ENCODE measurements at places on chromosomes 16 and 17.

- DNase-seq = peak; percentile 96
Observed at GRCh38 chr16:89395150-89396142, 94.9 kb downstream of the ANKRD11 start.

DNA sequence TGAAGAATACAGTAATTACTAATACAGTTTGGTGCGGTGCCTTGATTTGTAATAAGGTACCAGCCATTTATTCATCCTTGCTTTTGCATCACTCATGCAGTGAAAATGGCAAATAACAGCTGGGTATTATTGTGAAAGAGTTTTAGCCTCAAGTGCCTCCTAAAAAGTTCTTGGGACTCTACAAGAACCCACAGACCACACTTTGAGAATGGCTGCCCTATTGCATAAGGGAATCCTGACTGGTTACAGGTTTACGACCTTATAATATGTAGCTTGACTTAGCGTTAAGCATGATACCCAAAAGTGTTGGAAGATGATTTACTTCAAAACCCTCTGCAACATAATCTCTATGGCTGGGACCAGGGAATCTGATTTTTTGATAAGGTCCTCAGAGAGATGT, 4.2 kb downstream of the MYH13 start:
- no peak for DNase-seq

DNA sequence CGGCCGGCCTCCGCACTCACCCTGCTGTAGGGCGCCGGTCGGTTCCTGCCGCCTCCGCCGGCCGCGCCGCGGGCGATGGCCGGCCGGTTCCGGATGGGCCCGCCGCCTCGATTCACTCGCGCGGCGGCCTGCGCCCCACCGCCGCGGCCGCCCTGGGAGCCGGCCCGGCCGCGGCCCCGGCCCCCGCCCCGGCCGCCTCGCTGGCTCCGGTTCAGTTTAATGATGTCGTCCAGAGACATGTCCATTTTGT, 158 bp downstream of the ALYREF start:
- DNase-seq = no peak

DNA sequence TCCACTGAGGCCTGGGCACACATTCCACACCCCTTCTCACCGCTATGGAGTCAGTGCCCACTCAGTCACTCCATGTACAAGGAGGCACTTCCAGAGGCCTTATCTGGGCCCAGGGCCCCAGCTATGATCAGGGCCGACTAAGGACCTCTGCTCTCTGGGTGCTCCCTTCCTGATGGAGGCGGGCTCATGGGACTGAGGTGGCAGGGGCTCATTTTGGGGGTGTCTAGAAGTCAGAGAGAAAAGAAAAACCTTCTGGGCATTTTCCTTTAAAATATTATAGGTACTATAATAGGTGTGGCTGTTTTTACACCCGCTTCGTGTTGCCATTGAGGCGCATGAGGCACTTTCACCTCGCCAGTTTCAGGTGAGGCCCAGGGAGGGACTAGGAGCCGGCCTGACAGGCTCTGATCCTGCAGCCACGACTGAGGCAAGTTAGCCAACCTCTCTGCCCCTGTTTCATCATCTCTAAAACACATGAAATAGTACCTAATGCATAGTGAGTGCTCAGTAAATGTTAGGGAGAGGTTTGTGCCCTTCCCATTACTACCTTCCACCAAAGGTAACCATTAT, 14.4 kb downstream of the B9D1 start:
- no peak for DNase-seq

DNA sequence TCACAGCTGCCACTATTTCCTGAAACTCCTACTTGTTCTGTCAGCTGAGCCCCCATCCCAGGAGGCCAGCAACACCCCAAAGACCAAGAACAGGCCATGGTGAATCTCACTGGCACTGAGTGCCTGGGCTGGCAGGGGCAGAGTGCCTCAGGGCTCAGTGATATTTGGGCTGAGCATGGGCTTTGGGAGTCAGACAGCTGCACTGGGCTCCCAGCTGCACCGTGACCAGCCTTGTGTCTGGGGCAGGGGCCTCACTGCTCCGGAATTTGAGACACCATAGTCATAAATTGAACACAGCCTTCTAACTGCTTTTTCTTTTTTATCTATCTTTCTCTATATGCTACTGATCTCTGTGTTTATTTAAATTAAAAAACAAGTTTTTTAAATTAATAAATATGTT, 1744.2 kb downstream of the TP53TG3F start:
- DNase-seq = no peak

GRCh38 chr17:60792250-60792898, 114.7 kb downstream of the BCAS3 start:
- DNase-seq = no peak

DNA sequence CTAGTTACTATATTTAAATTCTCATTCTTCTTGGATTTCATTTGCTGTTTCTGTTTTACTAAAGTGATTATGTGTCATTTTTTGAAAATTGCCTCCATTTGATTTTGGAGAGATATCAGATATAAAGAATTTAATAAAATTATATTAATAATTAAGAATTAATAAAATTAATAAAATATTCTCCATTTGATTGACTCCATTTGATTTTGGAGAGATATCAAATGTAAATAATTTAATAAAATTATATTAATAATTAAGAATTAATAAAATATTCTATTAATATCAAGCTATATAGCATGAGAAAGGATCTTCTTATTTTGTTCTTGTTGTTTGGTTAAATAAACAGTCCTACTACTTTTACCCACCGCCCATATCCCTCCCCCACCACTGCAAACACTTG, 23.0 kb downstream of the STXBP4 start:
- no peak for DNase-seq

GRCh38 chr17:19647697-19648474, 665 bp upstream of the ALDH3A2 start:
- DNase-seq = peak; percentile 55

- DNase-seq = no peak
Observed at GRCh38 chr17:1143573-1143972, 36.2 kb downstream of the ABR start.

DNA sequence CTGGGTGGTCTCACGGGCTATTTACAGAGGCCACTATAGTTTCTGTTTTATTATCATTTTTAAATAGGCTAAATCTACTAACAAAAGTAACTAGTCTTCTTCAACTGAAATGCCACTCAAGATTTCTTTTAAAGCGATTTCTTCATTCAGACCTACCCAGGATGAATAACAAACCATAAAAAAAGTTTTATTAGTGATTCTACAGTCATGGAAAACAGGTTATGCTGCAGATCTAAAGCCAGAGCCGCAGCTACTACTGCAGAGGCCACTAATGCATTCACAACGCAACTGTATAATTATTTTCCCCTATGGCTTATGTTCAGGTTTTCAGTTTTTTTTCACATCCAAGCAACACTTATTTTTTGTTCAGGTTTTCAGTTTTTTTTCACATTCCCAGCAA, 136.2 kb upstream of the AXIN2 start:
- DNase-seq = no peak

GRCh38 chr17:59838052-59838916, 54.5 kb downstream of the TUBD1 start:
- no peak for DNase-seq

- DNase-seq = no peak
Observed at GRCh38 chr17:59842901-59843652, 49.7 kb downstream of the TUBD1 start.

DNA sequence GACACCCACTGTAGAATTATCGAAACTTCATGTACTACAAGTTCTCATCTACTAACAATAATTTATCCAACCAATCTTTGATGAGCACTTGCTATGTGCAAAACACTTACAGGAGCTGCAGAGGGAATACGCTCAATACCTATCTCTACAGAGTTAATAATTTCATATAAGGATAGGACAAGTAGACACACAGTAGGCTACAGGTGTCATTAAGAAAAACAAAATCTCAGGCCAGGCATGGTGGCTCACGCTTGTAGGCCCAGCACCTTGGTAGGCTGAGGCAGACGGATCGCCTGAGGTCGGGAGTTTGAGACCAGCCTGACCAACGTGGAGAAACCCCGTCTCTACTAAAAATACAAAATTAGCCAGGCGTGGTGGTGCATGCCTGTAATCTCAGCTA, 91.3 kb upstream of the PLEKHM1 start:
- no peak for DNase-seq

- DNase-seq = no peak
Observed at GRCh38 chr17:56326001-56326359, 172.7 kb downstream of the ANKFN1 start.

DNA sequence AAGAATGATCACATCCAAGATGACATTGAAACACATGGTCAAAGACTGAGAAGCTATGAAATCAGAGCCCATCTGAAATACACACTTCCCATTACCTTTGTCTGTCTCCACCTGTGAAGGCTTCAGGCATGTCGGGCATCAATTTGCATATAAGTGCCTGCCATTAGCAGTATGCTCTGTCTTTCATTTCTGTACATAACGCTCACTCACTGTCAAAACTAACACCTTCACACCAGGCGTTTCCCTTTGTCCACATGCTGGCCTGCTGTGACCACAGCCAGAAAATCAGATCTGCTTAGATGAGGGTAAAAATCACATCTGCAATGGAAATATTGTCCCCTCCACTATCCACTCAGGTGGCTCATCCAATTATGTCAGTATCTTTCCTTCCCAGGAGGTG, 524.8 kb downstream of the TOX3 start:
- no peak for DNase-seq

GRCh38 chr17:10050597-10051101, 145.6 kb upstream of the RCVRN start:
- no peak for DNase-seq

GRCh38 chr16:23501291-23501690, 9.0 kb downstream of the GGA2 start:
- no peak for DNase-seq

GRCh38 chr17:59533694-59534093, 31.7 kb upstream of the DHX40 start:
- DNase-seq = no peak

- DNase-seq = no peak
Observed at GRCh38 chr17:48416971-48417370, 13.0 kb downstream of the SKAP1 start.

GRCh38 chr17:31274252-31274651, 22.8 kb downstream of the OMG start:
- DNase-seq = no peak

GRCh38 chr17:63173903-63174302, 207.9 kb downstream of the TANC2 start:
- no peak for DNase-seq

GRCh38 chr17:12133183-12133582, 112.5 kb downstream of the MAP2K4 start:
- DNase-seq = no peak

GRCh38 chr17:29140631-29141513, 39.3 kb downstream of the MYO18A start:
- DNase-seq = no peak

DNA sequence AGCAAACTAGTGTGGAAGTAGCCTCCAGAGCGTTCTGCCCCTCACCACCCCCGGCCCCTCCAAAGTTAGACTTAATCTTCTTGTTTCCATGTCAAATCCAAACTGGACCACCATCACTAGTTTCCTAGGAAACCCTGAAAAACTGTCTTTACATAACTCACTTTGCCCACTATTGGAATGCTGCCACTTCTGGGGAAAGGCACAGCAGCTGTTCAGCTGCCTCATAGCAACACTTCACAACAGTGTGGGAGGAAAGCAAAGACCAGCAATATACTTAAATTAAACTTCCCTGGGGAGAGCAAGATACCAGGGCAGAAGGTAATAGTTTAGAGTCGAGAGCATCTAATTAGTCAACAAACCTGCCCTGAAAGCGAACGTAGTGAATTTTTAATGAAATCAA, 452.2 kb downstream of the KCNJ2 start:
- peak; percentile 72 for DNase-seq

DNA sequence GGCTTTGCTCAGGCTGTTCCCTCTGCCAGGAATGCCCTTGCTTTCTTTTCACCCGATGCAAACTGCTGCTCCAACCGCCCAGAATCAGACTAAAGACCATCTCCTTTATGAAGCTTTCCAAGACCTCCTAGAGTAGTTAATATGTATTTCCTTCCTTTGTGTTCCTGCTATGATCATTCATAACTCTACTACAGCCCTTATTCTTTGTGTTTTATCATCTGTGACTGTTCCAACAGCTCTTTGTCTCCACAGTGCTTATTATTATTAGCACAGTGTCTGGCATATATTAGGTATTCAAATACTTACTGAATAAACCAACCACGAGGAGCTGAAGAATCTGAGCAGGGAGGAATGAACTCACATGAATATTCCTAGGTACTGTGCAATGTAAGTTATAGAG, 7.6 kb downstream of the PSME3IP1 start:
- DNase-seq = no peak

DNA sequence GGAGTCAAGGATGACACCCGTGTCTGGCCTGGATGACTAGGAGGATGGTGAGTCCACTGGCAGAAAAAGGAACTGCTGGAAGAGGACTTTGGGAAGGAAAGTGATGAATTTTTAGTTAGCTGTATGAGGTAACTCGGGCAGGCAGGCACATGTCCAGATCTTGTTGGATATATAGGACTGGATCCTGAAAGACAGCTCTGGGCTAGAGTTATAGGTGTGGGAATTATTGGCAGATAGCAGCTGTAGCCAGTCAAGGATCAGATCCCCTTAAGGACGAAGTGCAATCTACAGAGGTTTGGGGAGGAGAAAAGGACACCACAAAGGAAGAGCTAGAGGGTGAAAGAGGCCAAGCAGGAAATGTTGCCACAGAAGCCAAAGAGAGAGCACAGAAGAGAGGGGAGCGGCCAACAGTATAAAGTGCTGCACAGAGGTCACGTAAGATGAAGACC, 10.1 kb downstream of the CYB5D1 start:
- DNase-seq = no peak

GRCh38 chr17:68596411-68596945, 4.7 kb downstream of the FAM20A start:
- no peak for DNase-seq

DNA sequence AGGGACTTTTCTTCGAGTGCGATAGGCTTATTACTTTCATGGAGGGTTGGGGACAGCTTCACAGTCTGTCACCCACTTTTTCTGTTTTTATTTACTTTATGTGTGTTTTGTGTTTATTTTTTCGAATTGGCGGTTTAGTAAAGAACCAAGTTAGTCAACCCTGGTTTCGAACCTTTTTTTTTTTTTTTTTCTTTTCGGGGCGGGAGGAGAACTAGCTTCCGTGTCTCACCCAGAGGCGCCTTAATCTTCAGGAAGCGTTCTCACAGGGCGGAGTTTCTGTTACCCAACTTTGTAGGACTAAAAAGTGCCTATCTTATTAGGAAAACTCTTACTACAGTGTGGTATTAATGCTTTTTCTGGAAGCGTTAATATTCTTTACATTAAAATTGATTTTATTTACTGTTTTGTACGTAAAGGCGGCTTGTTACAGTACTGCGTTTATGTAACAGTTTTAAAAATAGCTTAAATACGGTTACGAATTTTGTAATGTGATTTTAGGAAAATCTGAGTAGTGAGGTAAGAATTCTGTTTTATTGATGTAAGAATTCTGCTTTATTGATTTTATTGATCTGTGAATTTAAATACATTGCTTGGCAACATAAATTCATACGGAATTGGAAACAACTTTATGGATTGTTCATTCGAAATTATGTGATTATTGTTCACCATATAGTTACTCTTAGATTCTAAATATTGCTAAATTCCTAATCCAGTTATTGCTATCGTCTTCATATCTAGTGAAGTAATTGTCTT, 885 bp downstream of the ZNF207 start:
- DNase-seq = no peak

- DNase-seq = peak; percentile 94
Observed at GRCh38 chr16:57648581-57649442, 19.3 kb upstream of the ADGRG3 start.

GRCh38 chr17:17824119-17824782, 12.5 kb downstream of the SREBF1 start:
- no peak for DNase-seq

Data from posterior cingulate gyrus (tissue), 11 donors.